Activated T-helper 1 cell treated with anti-CD3 and anti-CD28 coated beads, Interleukin-12 subunit alpha, Interleukin-12 subunit beta, Interleukin-2, Interleukin-4 antibody, amounts not matched to agents 30 ng/mL and 10 ng/mL and 1 ng/mL, durations not matched to agents 14 hours and 24 hours and 36 hours (primary cell): ENCODE measurements at places on chromosomes 7 and 10. TPM values are rescaled to one million over a fixed set of nuclear protein-coding genes. Genes with fewer than 3 reads are reported as not detected.

The ANXA8L1 gene
- total RNA-seq: not detected in 2 replicates

The DYDC1 gene
- not detected in 2 replicates for total RNA-seq

The CDHR1 gene
- 0.47 and 0.66 TPM in 2 replicates for total RNA-seq

The JCAD gene
- total RNA-seq: 0.15 and 0.31 TPM in 2 replicates

The HOXA6 gene
- not detected in 2 replicates for total RNA-seq

The CACNA2D1 gene
- total RNA-seq: not detected in 2 replicates

The PRKCQ gene
- total RNA-seq: 45.9 and 50.4 TPM in 2 replicates

The CYP2C19 gene
- total RNA-seq: not detected in 2 replicates

The FXYD4 gene
- total RNA-seq: 0.44 TPM in 1 of 2 replicates, not detected in the other

DNA sequence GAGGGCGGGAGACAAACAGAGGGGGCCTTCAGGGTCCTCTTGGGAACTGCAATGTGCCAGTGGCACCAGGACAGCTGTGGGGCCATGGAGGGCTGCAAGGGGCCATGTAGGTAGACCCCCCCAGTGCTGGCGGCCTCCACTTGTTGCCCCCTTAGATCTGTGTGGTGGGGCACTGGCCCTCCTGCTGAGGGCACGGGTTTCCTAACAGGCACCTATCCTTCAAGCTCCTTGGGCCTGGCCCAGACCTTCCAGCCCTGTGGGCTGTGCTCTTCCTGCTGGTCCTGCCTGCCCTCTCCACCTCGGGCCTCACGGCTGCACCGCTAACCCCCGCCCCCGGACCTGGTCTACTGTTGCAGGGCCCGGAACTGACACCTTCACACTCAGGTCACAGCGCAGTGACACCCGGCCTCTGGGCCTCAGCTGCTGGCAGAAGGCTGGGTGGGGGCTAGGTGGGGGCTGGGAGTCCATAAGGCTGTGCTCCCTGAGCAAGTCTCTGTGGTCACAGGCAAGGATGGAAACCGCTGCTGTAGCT lies 12.6 kb downstream of the RASGEF1A start:
- H3K4me3 ChIP-seq: no peak overlapping the region
- H3K36me3 ChIP-seq: no peaks in the 10 kb centered on the region
- H3K4me1 ChIP-seq: peaks cover 6% of the 10 kb centered on the region
- H3K27ac ChIP-seq: no peak overlapping the region

DNA sequence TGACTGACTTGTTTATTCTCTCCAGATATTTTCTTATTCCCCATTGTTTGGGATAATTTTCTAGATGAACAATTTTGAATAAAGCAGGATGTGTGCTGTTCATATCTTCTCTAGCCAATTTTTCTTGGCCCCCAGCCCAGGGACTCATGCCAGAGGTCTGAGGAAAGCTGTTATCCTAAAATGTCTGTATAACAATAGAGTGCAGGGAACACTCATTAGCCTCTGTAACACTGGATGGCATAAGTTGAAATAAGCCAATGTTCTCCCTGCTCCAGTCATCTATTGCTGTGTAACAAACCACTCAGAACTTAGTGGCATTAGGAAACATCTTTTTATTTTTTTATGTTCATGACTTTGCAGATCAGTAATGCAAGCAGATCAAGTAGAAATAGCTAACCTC lies 121.7 kb upstream of the TRIM24 start:
- H3K36me3 ChIP-seq: no peaks in the 10 kb centered on the region
- no peaks in the 10 kb centered on the region for H3K4me1 ChIP-seq
- no peak overlapping the region for H3K27ac ChIP-seq
- H3K4me3 ChIP-seq: no peak overlapping the region
- DNase-seq: no peak

- no peaks in the 10 kb centered on the region for H3K27me3 ChIP-seq
- H3K4me1 ChIP-seq: no peaks in the 10 kb centered on the region
- no peak overlapping the region for H3K4me3 ChIP-seq
- DNase-seq: no peak
- H3K27ac ChIP-seq: no peak overlapping the region
Observed at GRCh38 chr7:32115831-32116230, 45.6 kb upstream of the PDE1C start.

- H3K36me3 ChIP-seq: peaks cover 14% of the 10 kb centered on the region
- H3K4me3 ChIP-seq: no peak overlapping the region
Observed at GRCh38 chr10:178208-178607, 43.0 kb downstream of the ZMYND11 start.

DNA sequence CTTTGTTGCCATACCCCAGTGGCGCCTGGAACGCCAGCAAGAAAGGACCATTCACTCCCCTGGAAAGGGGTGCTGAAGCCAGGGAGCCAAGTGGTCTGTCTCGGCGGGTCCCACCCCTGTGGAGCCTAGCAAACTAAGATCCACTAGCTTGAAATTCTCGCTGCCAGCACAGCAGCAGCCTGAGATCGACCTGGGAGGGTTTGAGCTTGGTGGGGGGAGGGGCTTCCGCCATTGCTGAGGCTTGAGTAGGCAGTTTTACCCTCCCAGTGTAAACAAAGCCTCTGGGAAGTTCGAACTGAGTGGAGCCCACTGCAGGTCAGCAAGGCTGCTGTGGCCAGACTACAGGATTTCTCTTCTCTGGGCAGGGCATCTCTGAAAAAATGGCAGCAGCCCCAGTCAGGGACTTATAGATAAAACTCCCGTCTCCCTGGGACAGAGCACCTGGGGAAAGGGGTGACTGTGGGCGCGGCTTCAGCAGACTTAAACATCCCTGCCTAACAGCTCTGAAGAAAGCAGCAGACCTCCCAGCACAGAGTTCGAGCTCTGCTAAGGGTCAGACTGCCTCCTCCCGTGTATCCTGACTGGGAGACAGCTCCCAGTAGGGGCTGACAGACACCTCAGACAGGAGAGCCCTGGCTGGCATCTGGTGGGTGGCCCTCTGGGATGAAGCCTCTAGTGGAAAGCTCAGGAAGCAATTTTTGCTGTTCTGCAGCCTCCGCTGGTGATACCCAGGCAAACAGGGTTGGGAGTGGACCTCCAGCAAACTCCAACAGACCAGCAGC lies 281.1 kb upstream of the SP4 start:
- H3K27ac ChIP-seq: no peak overlapping the region
- H3K36me3 ChIP-seq: no peaks in the 10 kb centered on the region
- no peak overlapping the region for H3K4me3 ChIP-seq
- no peaks in the 10 kb centered on the region for H3K4me1 ChIP-seq

DNA sequence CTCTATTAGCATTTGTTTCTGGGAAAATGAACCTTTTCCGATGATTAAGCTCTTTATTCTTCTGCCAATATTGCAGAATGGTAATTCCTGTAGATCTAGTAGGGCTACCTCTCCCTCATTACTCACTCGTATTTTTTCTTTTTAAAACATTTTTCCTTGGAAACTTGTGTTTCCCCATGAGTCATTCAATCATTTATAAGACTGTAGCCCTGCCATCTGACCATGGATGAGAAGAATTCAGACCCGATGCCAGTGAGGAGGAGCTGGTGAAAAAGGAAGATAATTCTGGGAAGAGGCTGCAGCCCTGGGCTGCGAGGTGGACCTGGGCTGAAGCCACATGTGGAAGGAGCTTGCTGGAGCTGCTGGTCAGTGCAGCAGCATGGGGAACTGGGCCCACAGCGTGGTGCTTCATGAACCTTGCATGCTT lies 242.8 kb downstream of the KLF6 start:
- no peak overlapping the region for H3K27ac ChIP-seq
- H3K4me1 ChIP-seq: peaks cover 6% of the 10 kb centered on the region
- H3K4me3 ChIP-seq: no peak overlapping the region
- H3K36me3 ChIP-seq: no peaks in the 10 kb centered on the region
- peaks cover 7% of the 10 kb centered on the region for H3K27me3 ChIP-seq
- DNase-seq: no peak

- H3K36me3 ChIP-seq: peaks cover 27% of the 10 kb centered on the region
- DNase-seq: no peak
- H3K4me3 ChIP-seq: peak overlapping the region; percentile 87
- peaks cover 2% of the 10 kb centered on the region for H3K27me3 ChIP-seq
Observed at GRCh38 chr10:43137717-43138020, 576 bp upstream of the CSGALNACT2 start.

DNA sequence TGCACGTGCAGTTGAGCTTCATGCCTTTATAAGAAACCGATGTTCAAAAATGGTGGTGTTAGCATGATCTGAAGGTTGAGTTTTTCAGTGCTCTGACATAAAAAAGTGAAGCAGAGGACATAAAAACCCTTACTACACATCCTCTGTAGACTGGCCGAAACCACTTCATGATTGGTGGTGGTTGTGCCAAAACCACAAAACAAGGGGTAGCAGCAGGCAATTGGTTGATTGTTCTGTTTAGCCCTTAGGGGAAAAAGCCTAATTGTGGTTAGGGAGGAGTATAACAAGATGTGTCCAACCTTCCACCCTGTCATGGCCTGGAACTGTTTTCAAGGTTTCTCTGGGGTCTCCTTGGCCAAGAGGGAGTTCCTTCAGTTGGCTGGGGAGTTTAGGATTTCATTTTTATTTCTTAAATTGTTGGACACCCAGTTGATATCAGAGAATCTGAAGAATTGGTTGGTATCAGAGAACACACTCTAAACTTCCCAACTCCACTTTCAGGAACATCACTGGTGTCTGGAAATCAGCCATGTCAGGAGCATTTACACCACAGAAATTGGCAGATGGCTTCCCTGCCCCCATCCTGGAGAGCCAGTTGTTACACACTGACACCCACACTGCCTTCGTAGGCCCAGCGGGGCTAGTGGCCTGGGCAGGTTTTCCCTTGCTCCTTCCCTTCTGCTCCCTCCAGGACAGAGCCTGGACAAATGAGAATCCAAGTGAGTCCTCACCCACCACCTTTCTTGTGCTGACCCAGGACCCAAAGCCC lies 18.8 kb downstream of the MRPS24 start:
- no peak for DNase-seq
- no peak overlapping the region for H3K27ac ChIP-seq
- H3K4me3 ChIP-seq: no peak overlapping the region

- H3K4me3 ChIP-seq: no peak overlapping the region
- H3K36me3 ChIP-seq: no peaks in the 10 kb centered on the region
- H3K4me1 ChIP-seq: no peaks in the 10 kb centered on the region
- H3K27me3 ChIP-seq: peaks cover 24% of the 10 kb centered on the region
- DNase-seq: no peak
Observed at GRCh38 chr10:99859585-99859984, 77.1 kb downstream of the ABCC2 start.

- H3K27ac ChIP-seq: no peak overlapping the region
- no peaks in the 10 kb centered on the region for H3K4me1 ChIP-seq
- no peak overlapping the region for H3K4me3 ChIP-seq
- no peaks in the 10 kb centered on the region for H3K36me3 ChIP-seq
Observed at GRCh38 chr10:44761076-44761475, 150.1 kb upstream of the TMEM72 start.

GRCh38 chr10:79904671-79905321 lies 44.1 kb downstream of the SFTPD start:
- H3K4me3 ChIP-seq: peak overlapping the region; percentile 94
- H3K36me3 ChIP-seq: peaks cover 6% of the 10 kb centered on the region
- DNase-seq: peak; percentile 34
- H3K27me3 ChIP-seq: peaks cover 40% of the 10 kb centered on the region

DNA sequence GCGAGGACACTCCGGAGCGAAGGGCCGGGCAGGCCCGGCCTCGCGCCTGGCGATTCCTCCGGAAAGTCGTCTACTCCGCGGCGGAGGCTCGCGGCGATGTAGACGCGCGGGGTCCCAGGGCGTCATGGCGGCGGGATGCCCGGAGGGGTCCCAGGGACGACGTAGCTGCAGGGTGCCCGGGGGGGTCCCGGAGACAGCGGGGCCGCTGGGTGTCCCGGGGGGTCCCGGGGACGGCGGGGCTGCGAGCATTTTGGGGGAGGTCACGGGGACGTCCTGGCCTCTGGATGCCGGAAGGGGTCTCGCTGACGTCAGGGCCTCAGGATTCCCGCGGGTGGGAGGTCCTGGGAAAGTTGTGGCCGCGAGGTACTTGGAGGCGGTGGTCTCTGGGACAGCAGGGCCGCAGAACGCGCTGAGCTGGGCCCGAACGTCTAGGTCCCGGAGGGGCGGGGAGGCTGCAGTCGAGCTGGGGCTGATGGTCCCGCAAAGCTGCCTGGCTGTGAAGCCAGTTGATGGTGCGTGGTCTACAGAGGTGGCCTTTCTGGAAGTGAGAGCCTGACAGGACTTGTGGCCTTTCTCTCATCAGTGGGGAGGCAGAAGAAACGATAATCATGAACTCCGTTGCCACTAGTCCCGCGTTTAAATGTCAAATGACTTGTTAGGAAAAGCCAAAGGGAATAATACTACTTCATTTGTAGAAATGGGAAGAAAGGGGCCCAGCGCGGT lies 637 bp downstream of the HSPA14 start:
- peaks cover 20% of the 10 kb centered on the region for H3K4me1 ChIP-seq
- H3K4me3 ChIP-seq: peak overlapping the region; percentile 93
- peak; percentile 18 for DNase-seq
- peak overlapping the region; percentile 94 for H3K27ac ChIP-seq

- H3K27ac ChIP-seq: no peak overlapping the region
- no peaks in the 10 kb centered on the region for H3K4me1 ChIP-seq
- DNase-seq: no peak
Observed at GRCh38 chr10:3131098-3131497, 41.5 kb downstream of the PITRM1 start.
